Muscle of back (tissue), 13 donors: ENCODE measurements at places on chromosomes 4 and X. TPM values are rescaled to one million over a fixed set of nuclear protein-coding genes. Genes with fewer than 3 reads are reported as not detected.

GRCh38 chr4:108045687-108046024, 56.0 kb downstream of the HADH start:
- peak; percentile 70 for DNase-seq

- no peak for DNase-seq
These were observed 244.5 kb upstream of the FSTL5 start for GRCh38 chr4:162408309-162408708.

GRCh38 chr4:13365195-13365594, 118.9 kb downstream of the RAB28 start:
- DNase-seq, result no peak

DNA sequence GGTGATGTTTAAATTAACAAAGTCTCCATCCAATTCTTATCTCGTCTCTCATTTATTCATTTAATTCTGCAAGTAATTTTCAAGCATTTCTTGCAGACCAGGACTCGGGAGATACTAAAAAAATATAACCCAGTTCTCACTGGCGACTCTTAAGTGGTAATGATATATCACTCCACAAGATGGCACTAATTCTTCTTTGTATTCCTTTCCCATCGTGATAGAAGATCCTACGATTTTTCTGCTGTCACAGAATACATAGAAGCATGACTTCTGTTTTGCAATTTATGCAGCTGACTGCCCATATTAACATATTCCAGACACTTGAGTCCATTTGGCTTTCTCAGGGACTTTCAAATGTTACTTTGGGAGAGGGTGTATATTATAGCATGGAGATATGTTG, 64.0 kb upstream of the FGF13 start:
- peak; percentile 48 for DNase-seq

DNA sequence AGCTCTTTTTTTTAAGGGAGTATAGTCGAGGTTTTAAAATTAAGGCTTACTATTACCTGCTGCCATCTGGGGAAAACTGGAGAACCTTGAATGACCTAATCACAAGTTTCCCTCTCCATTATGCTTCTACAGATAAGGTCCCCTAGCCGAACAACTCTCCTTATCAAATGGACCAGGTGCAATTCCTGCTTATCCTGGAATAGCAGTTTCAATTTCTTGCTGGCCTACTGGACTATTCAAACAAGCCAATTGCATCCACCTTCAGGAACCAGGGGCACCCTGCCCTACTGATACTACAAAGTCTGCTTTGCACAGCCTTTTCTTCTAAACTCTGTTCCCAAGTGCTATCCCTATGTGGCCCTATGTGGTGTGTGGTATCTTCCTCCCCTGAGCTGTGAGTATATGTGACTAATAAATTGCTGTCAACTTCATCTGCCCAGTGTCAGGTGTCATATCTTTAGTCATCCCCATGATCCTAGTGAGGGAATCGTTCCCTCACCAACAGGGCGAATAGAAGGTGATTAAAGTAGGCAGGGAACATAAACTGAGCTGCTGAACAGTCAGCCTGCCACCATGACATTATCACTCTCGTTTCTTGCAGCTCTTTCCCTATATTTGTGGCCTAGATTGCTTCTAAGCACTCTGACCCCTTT, 128.5 kb downstream of the ATG4A start:
- DNase-seq, result no peak

DNA sequence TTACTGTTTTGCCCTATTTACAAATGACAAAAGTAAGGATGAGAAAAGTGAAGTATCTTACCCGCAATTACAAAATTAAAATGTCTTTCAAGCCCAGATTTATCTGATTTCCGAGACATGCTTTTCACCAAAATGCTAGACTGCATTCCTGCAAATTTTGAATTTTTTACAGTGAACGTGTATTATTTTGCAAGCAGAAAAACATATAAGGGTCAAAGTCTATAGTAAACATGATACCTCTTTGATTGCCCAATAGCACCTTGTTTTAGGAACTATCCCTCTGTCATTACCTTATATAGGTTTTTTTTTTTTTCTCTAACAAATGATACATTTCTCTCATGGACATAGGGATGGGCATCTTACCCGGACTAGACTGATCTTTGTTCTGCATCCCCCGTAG, 134.2 kb upstream of the RAP2C start:
- no peak for DNase-seq

GRCh38 chr4:139559089-139559479, 3.1 kb upstream of the SETD7 start:
- peak; percentile 47 for DNase-seq

- DNase-seq, result no peak
These were observed 564.6 kb upstream of the DIPK2B start for GRCh38 chrX:45765281-45765680.

DNA sequence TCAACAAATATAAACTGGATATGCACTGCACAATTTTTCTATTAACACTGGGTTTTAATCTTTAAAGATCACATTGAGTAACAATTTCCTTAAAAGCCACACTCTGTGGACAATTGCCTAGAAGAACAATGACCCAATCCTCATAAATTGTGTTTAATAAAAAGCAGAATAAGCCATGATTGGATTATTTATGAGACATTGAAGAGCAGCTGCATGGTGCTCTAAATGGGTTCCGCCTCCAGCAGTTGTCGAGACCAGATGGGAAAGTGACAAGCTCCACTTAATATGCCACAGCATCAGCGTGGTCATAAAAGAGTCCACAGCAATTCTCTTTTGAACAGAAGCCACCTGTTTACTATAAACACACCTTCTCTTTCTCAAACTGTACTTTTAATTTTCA, 635.2 kb upstream of the FRG1 start:
- no peak for DNase-seq

GRCh38 chrX:53321230-53321942, 40.0 kb upstream of the IQSEC2 start:
- DNase-seq, result no peak

- DNase-seq, result peak; percentile 36
These were observed 129.8 kb downstream of the SORBS2 start for GRCh38 chr4:185682236-185682635.

- no peak for DNase-seq
These were observed 87.0 kb downstream of the ANXA3 start for GRCh38 chr4:78638337-78639172.

DNA sequence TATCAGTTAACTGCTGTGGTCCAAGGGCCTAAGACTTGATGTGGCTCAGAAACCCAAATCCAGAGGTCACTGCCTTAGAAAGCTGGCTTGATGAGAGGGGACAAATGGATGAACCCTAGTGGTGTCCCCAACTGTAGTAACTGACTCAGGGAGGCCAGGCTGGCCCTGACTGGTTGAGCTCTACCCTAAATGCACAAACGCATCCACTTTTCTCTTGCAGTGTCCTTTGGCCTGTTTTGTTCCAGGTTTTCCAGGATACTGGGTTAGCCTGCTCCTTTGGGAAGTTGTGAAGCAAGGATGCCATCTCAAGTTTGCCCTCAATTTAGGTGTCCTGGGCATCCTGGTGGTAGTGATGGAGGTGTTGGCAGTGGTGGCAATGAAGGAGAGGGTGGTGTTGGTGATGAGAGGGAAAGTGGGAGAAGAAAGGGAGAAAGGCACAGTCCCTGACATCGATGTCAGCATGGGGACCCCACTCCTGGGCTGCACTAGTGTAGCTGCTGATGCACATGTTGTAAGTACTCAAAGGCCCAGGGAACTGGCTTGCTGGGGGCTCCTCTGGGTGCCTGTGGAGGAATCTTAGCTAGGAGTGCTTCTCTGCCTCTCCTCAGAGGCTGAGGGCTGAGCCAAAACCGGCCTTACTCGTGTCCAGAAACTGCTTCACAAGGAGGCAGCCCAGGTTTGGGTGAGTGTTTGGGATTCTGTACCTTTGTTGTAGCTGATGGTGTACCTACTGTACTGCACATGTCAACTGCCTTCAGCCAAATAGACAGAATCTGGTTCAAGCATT, 2.9 kb upstream of the HAND2 start:
- no peak for DNase-seq

DNA sequence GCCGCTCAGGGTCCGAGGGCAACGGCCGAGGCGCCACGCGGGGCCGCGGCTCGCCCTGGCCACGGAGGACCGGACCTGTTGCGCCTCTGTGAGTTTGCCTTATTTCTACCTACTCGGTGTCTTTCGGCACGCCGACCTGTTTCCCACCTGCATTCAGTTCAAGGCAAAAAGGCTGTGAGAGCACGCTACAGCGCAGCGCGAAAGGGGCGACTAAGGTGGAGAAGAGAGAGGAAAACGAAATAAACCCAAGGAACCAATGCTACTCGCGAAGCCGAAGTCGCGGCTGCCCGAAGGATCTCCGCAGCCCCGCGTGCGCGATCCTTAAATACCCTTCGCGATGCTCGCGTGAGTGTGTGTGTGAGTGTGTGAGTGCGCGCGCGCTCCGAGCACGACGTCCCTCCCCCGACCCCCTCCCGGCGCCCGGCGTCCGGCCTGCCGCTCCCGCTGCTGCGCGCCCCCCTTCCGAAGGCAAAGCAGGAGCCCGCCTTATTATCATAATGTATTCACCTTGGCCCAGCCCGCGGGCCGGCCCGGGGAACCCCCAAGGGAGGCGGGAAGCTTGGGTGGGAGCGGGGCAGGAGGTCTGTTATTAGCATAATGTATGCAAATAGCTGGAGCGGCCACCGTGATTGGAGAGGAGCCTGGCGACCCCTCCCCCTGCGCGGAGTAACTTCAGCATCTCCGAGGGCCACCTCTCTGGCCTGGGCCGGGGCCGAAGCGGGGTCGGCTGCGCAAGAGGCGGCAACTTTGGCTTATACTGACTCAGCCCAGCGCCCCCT, at the start of gene COL25A1:
Gene COL25A1, minus strand, starts transcription at position 298 of the 779 bp plus-strand sequence.
- DNase-seq, result peak; percentile 59

DNA sequence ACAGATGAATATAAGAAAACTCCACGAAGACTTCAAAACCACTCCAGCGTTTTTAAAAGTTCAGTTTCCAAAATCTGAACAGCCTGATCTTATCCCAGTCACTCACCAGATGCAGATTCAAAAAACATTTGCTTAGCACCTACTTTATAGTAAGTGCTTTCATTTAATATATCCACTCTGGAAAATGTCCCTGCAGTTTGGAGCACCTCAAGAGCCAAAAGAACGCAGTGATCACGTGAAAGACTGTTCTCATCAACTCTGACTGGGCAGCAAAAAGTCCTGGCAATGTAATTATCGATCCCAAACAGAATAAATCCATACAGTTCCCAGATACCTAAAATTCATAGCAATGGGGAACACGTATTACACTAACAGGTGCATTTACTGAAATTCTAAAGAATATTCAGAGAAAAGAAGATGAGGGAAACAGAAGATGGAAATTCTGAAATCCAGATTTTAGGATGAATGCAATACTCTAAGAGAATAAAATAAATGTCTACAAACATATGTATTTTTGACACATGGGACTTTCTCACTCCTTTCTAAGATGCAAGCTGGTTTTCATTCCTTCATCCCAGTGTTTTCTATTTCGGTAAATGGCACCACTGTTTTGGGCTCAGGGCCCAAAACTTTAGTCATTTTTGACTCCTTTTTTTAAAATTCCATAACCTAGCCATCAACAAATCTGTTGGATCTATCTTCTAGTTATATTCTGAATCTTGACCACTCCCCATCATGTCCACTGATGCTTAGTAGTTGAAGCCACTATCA, 13.9 kb downstream of the ATP8A1 start:
- no peak for DNase-seq

GRCh38 chr4:174009686-174010451, 273.6 kb downstream of the FBXO8 start:
- DNase-seq, result peak; percentile 44

GRCh38 chr4:142473960-142474338, 372.2 kb downstream of the INPP4B start:
- DNase-seq, result no peak

- no peak for DNase-seq
These were observed 232.5 kb upstream of the GPRIN3 start for GRCh38 chr4:89539797-89540711.

Gene SAGE1
- polyA plus RNA-seq, result not detected

Gene YY2
- polyA plus RNA-seq, result 1.3 TPM

Gene RAI2
- 6.7 TPM for polyA plus RNA-seq

Gene PAGE5
- not detected for polyA plus RNA-seq

Gene HDAC6
- polyA plus RNA-seq, result 84.7 TPM

Gene PRKG2
- 0.87 TPM for polyA plus RNA-seq

Gene HTR2C
- polyA plus RNA-seq, result not detected

Gene RAP2C
- 71.7 TPM for polyA plus RNA-seq

Gene TMPRSS11D
- not detected for polyA plus RNA-seq

Gene UGT2B7
- 0.53 TPM for polyA plus RNA-seq

Gene RAB40A
- 0.76 TPM for polyA plus RNA-seq

Gene MSANTD1
- 0.39 TPM for polyA plus RNA-seq

Gene COX7B2
- polyA plus RNA-seq, result not detected
